ENCODE measurements at places on chromosomes 13 and 19. TPM values are rescaled to one million over a fixed set of nuclear protein-coding genes. Genes with fewer than 3 reads are reported as not detected.

Gene ZNF730
- 25.3 TPM for total RNA-seq

Gene ZFP36
- total RNA-seq: 0.41 TPM

Gene C19orf33
- 0.82 TPM for total RNA-seq

Gene TMEM150B
- not detected for total RNA-seq

Gene ZNF460
- 126 TPM for total RNA-seq

Gene ZNF724
- total RNA-seq: 24.1 TPM

Gene MED26
- total RNA-seq: 3.7 TPM

Gene DCT
- total RNA-seq: 0.41 TPM

Gene ZNF285
- total RNA-seq: 30.2 TPM

Gene CRLF1
- 2.4 TPM for total RNA-seq

Gene FXYD7
- total RNA-seq: 10.6 TPM

Gene ELSPBP1
- not detected for total RNA-seq

Gene GDF15
- not detected for total RNA-seq

Gene KCTD15
- total RNA-seq: 69.7 TPM

Gene OR7C1
- not detected for total RNA-seq

Gene KIR2DL3
- total RNA-seq: not detected

Gene VSTM1
- not detected for total RNA-seq

Gene ACER1
- total RNA-seq: not detected

Gene LILRB1
- total RNA-seq: not detected

Gene IGFL3
- total RNA-seq: not detected

Gene S1PR5
- 0.41 TPM for total RNA-seq

Gene SLAIN1
- 506 TPM for total RNA-seq

Gene NOTCH3
- 6.9 TPM for total RNA-seq

Gene ADAMTSL5
- under 0.01 TPM for total RNA-seq

Gene CAPN12
- total RNA-seq: under 0.01 TPM

Gene NEK3
- total RNA-seq: 8.6 TPM

Gene ZNF284
- total RNA-seq: 11.8 TPM

Gene ZNF493
- 147 TPM for total RNA-seq

Gene SLC6A16
- total RNA-seq: not detected

Measured in frontal cortex (tissue), 4 donors.